Iris pigment epithelial cell (primary cell): ENCODE measurements at places on chromosomes 2 and 18.

DNA sequence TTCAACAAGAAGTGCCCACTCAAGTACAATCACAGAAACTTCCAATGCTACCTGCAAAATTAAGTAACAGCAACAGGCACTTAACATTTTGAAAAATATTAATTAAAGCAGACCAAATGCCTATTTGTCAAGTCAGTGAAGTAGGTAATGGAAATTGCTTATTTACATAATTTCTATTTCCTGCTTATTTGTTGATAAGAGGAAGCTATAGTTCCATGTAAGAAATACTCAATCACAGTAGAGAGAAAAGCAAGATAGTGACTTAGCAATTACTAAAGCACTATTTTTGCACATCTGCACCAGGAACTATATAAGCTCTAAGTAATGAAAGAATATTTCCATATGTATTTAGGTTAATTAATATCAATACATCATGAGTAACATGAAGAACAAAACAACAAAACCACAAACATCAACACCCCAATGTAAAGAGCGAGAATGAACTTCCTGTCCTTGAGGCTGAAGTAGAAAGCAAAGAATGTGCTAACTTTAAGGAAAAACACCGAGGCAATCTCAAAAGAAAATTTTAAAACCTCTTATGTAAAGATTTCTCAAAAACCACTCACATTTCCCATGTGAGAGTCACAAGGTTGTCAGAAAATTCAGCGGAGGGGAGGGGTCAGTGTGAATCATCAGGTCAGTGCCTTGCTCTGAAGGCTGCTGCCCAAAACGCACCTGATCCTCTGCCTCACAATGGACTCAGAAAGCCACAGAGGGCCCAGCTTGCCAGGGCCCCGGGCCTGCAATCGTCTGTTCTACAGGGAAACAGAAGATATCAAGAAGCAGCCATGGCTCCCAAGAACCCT is 12.5 kb downstream of the NPC1 start:
- DNase-seq: peak; percentile 92

GRCh38 chr2:127415593-127416505 is 2.4 kb upstream of the PROC start:
- peak; percentile 30 for DNase-seq

DNA sequence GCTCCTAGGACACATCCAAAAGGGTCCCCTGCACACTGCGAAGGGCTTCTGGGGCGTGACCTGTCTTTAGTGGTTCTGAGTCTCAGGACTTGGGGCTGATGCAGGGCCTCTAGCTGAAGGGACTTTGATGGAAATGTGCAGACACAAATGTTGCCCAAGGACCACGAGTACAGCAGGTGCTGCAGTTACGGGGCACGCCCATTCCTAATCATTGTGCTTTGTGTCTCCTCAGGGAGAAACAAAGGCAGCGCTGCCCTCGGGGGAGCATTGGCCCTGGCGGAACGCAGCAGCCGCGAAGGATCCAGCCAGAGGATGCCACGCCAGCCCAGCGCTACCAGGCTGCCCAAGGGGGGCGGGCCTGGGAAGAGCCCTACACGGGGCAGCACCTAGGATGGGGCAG is 8.0 kb downstream of the TUBA3E start:
- no peak for DNase-seq

DNA sequence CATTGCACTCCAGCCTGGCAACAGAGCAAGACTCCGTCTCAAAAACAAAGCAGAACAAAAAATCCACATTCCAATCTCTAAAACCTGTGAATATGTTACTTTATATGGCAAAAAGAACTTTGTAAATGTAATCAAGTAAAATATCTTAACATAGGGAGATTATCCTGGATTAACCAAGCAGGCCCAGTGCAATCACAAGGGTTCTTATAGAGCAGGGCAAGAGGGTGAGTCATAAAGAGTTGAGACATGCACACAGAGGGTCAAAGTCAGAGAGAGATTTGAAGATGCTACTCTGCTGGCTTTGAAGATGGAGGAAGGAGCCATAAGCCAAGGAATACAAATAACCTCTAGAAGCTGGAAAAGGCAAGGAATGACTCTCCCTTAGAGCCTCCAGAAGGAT is 60.9 kb upstream of the SLC9A2 start:
- DNase-seq: peak; percentile 54

DNA sequence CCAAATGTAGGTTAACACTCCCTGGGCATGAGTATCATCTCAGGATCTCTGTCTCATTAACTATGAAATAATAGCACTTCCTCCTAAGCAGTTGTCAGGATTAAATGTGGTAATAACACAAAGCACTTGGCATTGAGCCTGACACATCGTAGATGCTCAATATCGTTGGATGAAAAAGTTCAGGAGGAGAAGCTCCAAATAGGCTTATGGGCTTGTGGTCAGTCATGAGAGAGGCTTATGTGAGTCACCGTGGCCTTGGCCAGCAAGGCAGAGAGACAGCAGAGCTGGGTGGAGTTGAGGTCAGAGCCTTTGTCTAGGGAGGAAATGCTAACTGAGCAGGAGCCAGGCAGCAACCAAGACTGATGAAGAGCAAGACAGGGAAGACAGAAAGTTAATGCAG is 68.3 kb upstream of the PPM1B start:
- DNase-seq: peak; percentile 98

GRCh38 chr18:23851470-23852002 is 162.3 kb downstream of the LAMA3 start:
- no peak for DNase-seq

DNA sequence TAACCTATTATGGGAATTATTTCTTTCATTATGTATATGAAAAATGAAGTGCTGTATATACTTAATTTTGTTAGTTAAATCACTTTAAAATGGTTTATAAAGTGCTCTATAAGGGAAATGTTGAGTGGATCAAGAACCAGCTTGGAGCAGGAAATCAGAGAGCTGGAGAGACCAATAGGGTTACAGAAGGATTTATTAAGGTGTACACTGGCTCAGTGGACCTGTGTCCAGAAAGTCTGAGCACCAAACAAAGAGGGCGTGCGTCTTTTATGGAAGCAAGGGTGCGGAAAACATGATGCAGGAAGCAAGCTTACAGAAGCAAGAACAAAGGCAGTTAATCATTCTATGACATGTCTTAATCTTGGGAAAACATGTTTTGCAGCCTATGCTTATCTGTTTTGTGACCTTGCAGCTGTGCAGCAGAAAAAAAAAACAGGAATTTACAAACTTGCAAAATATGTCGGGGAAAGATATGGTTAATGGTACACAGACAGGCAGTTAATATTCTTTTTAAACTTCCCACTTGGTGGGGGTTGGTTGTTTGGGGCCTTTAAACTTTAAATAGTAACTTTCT is 65.2 kb upstream of the SLC35G4 start:
- DNase-seq: no peak
